ENCODE measurements at places on chromosomes 4 and X. TPM values are rescaled to one million over a fixed set of nuclear protein-coding genes. Genes with fewer than 3 reads are reported as not detected.

Gene HHIP
- not detected for total RNA-seq

Gene MAGEA2
- total RNA-seq = not detected

Gene ELOVL6
- total RNA-seq = 14.7 TPM

Gene SLITRK4
- total RNA-seq = not detected

Gene SUPT20HL1
- not detected for total RNA-seq

Gene CT47C1
- not detected for total RNA-seq

Gene TEX11
- total RNA-seq = not detected

Gene OSTC
- total RNA-seq = 77.6 TPM
